ENCODE measurements at places on chromosomes 13 and 19. TPM values are rescaled to one million over a fixed set of nuclear protein-coding genes. Genes with fewer than 3 reads are reported as not detected.
A peak's percentile ranks its signal among the peaks of the same experiment; 100 is the strongest.

The CGB7 gene
- not detected for total RNA-seq

The DKKL1 gene
- not detected for total RNA-seq

The MBD3L3 gene
- total RNA-seq, result not detected

- no peak for DNase-seq
These were observed 73.6 kb downstream of the KDM4B start for GRCh38 chr19:5042556-5042955.

The KLK8 gene
- not detected for total RNA-seq

The CLDND2 gene
- 1.8 TPM for total RNA-seq

DNA sequence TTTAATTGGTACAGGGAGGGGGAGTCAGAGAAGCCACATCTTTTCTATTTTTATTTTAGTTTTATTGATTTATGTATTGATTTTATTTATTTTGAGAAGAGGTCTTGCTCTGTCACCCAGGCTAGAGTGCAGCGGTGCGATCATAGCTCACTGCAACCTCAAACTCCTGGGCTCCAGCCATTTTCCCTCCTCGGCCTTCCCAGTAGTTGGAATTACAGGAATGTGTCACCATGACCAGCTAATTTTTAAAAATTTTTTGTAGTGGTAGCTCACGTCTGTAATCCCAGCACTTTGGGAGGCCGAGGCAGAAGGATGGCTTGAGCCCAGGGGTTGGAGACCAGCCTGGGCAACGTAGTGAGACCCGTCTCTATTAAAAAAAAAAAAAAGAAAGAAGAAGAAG lies 4.1 kb downstream of the IL27RA start:
- DNase-seq, result no peak

DNA sequence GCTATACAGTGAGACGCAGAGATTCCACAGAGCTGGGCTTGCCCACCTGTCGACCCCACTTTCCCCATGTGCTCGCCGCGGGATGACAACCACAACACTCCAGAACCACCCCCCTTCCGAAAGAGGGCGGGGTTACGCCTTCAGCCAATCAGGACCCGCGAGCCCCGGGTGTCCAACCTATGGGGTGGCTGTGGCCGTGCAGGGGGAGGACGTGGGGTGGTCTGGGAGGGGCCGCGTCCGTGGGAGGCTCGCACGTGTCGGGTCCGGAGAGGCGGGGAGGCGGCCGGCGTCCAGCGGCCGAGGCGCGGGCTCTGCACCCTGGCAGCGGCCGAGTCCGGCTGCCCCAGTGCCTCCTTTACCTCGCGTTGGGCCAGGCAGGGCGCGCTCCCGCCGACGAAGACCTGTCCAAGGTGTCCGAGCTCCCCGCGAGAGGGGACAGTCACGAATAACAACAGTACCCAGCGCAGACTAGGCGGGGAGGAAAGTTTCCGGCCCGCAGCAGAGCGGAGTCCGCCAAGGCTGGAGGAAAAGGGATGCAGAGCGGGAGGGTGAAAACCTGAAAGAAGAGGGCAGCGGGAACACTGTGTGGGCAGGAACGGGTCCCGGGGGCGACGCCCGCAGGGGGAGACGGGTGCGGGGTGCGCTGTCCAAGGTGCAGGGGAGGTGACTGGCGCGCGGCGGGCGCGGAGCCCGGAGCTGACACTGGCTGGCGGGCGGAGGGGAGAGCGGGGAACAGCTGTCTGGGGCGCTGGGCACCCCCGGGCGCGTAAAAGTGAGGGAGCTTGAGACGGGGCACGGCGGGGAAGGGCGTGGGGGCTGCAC lies 911 bp downstream of the ENOX1 start:
- peak; percentile 48 for DNase-seq

- no peak for DNase-seq
These were observed 7.9 kb upstream of the PDE4A start for GRCh38 chr19:10412257-10412977.

DNA sequence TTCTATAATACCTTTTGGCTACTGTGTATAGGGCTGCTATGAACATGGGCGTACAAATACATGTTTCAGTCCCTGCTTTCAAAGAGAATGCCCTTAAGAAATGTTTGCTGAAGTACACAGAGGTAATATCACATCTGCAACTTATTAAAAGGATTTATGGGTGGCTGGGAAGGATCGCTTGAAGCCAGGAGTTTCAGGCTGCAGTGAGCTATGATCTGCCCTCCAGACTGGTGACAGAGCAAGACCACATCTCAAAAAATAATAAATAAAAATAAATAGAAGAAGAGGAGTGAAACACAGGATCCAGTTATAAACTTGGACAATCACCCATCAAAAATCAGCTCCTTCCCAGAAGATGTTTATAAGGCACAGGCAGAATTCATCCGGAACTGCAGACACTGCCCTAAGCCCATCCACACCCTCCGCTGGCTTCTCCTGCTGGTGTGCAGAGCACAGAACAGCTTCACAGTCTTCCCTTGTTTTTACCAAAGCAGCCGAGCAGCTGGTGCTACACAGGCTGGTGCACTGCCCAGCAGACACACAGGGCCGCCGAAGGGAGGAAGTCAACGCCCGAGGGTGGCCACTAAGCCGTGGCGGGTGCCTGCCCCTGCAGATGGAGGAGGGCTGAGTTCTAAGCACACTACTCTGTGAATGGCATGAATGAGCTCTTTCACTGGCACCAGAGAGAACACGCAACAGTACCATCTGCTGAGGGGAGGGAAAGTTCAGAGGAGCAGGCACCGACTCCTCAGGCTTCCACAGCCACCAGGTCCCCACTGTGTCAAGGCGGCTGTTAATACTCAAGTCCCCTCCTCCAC lies 44.0 kb downstream of the BRD4 start:
- DNase-seq, result no peak

- DNase-seq, result peak; percentile 66
These were observed 1.3 kb downstream of the SLC25A42 start for GRCh38 chr19:19064811-19065745.

The FAM216B gene
- not detected for total RNA-seq

GRCh38 chr13:113001241-113002140 lies 32.5 kb downstream of the MCF2L start:
- DNase-seq, result no peak

The CEACAM7 gene
- not detected for total RNA-seq

GRCh38 chr19:9953802-9954542 lies 17.7 kb upstream of the OLFM2 start:
- DNase-seq, result no peak

GRCh38 chr13:47890146-47890814 lies 110.8 kb downstream of the SUCLA2 start:
- DNase-seq, result no peak

The KIR2DL3 gene
- total RNA-seq, result not detected

DNA sequence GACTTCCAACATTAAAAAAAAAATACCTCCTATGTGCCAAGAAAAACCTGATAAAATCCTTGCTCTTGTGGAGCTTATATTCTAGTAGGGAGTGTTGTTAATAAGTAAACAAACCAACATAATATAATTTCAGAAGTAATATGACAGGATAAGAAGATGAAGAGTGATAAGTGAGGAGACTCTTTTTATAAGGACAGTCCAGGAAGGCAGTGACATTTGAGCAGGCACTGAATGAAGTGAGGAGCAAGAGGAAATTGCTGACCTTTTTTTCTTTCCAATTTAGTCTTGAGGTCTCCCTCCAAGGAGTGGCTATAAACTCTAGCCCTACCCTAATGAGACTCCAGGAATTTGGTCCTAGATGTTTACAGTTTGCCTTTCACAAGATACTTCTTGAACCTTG lies 715.7 kb downstream of the SLITRK1 start:
- DNase-seq, result no peak

All from activated naive CD4-positive, alpha-beta T cell treated with anti-CD3 and anti-CD28 coated beads, Interleukin-2, amount 50 U/mL, for 72 hours (primary cell).